ENCODE measurements at places on chromosomes 12 and 14. TPM values are rescaled to one million over a fixed set of nuclear protein-coding genes. Genes with fewer than 3 reads are reported as not detected.

GRCh38 chr12:11624116-11624515 is 25.4 kb upstream of the ETV6 start:
- H3K4me1 ChIP-seq = no peaks in the 10 kb centered on the region
- H3K27ac ChIP-seq = no peak overlapping the region
- H3K36me3 ChIP-seq = no peaks in the 10 kb centered on the region
- H3K4me3 ChIP-seq = no peak overlapping the region
- no peak for DNase-seq
- no peaks in the 10 kb centered on the region for H3K27me3 ChIP-seq

DNA sequence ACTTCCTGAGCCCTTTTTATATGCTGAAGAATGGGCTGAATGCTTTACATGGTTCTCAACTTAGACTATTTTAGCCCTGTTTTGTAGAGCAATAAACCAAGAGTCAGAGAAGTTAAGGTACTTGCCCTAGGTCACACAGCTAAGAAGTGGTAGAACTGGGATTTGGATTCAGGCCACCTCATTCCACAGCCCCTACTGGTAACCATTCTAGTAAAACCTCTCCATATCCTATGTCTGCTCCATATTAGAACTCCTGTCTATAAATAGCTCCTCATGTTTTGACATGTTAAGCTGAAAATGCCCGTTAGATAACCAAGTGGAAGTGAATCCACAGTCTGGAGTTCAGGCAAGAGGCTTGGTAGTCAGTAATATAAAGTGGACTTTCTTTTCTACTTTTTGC is 111.6 kb downstream of the HECTD4 start:
- H3K27ac ChIP-seq = no peak overlapping the region
- no peaks in the 10 kb centered on the region for H3K4me1 ChIP-seq
- DNase-seq = no peak

GRCh38 chr14:36512585-36513003 is 7.4 kb downstream of the NKX2-1 start:
- no peaks in the 10 kb centered on the region for H3K4me1 ChIP-seq
- H3K4me3 ChIP-seq = no peak overlapping the region
- DNase-seq = no peak

DNA sequence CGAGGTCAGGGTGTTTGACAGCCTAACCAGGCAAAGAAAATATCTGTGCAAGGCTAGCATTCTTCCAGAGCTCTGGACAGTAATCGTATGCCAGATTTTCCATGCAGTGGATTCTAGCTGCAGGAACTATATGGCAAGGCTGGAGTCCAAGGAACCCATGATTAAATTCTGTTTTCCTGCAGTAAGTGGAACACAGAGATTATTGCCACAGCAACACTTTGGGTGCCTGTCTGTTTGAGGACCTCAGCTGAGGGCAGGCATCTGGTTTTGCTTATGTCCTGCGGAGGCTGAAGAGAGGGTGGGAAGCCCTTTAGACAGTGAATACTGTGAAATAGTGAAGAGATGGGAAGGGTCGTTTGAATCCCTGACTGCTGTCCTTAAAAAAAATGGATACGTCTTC is 104.4 kb downstream of the DAD1 start:
- peaks cover 32% of the 10 kb centered on the region for H3K27me3 ChIP-seq
- no peaks in the 10 kb centered on the region for H3K36me3 ChIP-seq
- H3K4me1 ChIP-seq = no peaks in the 10 kb centered on the region

DNA sequence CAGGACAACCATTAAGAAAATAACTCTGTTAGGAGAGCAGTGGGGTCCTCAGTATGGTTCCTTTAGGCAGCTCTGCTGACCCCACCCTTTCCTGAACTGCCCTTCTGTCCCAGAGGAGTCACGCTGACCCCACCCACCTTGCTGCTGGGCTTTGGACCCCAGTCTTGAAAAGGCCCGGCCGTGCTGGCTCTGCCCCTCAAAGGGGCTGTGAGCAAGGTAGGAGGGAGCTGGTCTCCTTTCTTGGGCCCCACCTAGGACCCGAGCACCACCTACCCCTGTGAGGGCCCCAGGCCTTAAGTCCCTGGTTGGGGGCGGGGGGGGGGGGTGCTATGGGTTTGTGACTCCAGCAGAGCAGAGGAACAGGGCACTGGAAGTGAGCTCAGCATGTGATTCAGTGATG is 171.1 kb downstream of the MON2 start:
- DNase-seq = no peak
- H3K4me1 ChIP-seq = peaks cover 5% of the 10 kb centered on the region
- no peaks in the 10 kb centered on the region for H3K36me3 ChIP-seq
- H3K27ac ChIP-seq = no peak overlapping the region

DNA sequence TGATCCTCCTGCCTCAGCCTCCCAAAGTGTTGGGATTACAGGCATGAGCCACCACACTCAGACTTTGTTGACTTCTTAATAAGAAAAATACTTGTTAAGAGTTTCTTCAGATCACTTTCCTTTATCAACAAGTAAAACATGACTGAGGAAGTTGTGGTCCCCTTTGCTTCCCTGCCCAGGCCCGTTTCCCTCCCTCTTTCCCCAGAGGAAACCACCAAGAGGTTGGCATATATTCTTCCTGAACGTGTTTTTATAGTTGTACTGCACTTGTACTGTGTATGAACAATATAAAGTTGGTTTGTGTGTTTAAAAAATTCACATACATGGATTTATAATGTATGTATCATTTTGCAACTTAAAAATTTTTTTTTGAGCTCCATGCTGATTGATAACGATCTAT is 28.4 kb downstream of the PTPN11 start:
- H3K4me3 ChIP-seq = no peak overlapping the region
- H3K27ac ChIP-seq = no peak overlapping the region
- no peaks in the 10 kb centered on the region for H3K27me3 ChIP-seq
- peaks cover 5% of the 10 kb centered on the region for H3K36me3 ChIP-seq

- H3K4me1 ChIP-seq = peaks cover 14% of the 10 kb centered on the region
- DNase-seq = peak; percentile 92
- H3K4me3 ChIP-seq = peak within 1 kb of the TSS; percentile 67
- H3K27me3 ChIP-seq = no peaks in the 10 kb centered on the region
- H3K36me3 ChIP-seq = no peaks in the 10 kb centered on the region
These were observed at the start of gene BICD1 for GRCh38 chr12:32106517-32107358. BICD1 (plus strand) TSS chr12:32106847; CDS start chr12:32107332, 485 bp downstream.

DNA sequence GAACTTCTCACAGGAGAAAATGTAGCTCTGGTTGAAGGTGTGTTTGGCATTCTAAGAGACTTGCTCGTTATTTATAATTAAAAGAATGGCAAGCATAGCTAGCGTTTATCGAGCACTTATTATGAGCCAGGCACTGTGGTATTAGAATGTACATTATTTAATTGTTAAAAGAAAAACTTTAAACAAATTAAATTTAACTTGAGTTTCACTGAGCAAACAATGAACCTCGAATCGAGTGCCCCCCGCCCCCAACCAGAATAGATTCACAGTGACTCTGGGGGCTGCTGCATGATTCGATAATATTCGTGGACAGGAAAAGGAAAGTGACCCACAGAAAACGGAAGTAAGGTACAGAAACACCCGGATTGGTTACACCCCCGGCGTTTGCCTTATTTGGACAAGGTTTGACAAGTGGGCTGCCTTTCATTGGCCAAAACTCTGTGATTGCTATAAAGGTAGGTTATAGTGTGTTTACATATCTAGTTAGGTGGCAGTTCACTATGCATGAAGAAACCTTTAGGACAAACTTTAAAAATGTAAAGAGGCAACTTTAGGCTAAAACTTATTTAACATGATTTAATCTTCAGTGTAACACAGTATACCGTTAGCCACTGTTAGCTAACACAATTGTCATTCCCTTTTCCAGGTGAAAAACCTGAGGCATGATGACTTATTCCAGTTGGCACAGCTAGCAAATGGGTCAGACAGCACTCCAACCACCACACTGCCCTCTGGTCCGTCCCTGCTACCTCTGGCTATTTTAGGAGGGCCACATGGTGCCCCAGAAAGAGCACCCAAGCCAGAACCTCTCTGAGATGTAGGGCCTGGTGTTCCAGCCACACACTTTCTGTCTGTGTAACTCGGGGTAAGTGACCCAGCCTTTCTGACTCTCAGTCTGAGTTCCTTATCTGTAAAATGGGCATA is 7.1 kb downstream of the SCNN1A start:
- no peak for DNase-seq
- no peak overlapping the region for H3K4me3 ChIP-seq
- H3K4me1 ChIP-seq = peaks cover 39% of the 10 kb centered on the region
- H3K27ac ChIP-seq = no peak overlapping the region
- H3K36me3 ChIP-seq = no peaks in the 10 kb centered on the region
- no peaks in the 10 kb centered on the region for H3K27me3 ChIP-seq

DNA sequence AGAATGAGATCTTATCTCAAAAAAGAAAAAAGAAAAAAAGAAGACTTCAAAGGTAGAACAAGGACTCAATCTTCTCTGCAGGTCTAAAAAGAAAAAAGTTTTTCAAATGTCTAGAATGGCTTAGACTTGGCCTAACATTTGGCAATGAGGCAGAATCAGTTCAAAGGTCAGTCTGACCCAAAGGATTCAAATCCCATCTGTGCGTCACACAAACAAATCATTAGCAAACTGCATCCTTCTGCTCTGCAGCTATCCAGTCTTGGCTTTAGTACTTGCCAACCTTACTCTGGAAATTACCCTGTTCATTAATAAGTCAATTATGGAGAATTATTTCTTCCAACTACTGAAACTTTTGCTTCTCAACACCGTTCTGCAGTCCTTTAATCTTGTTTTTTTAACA is 3.1 kb downstream of the YAF2 start:
- no peak overlapping the region for H3K4me3 ChIP-seq
- no peaks in the 10 kb centered on the region for H3K36me3 ChIP-seq
- no peak for DNase-seq
- H3K27ac ChIP-seq = no peak overlapping the region
- H3K4me1 ChIP-seq = peaks cover 13% of the 10 kb centered on the region
- no peaks in the 10 kb centered on the region for H3K27me3 ChIP-seq

GRCh38 chr12:88433997-88434703 is 146.1 kb downstream of the KITLG start:
- H3K4me3 ChIP-seq = no peak overlapping the region
- peaks cover 4% of the 10 kb centered on the region for H3K4me1 ChIP-seq
- H3K36me3 ChIP-seq = no peaks in the 10 kb centered on the region

DNA sequence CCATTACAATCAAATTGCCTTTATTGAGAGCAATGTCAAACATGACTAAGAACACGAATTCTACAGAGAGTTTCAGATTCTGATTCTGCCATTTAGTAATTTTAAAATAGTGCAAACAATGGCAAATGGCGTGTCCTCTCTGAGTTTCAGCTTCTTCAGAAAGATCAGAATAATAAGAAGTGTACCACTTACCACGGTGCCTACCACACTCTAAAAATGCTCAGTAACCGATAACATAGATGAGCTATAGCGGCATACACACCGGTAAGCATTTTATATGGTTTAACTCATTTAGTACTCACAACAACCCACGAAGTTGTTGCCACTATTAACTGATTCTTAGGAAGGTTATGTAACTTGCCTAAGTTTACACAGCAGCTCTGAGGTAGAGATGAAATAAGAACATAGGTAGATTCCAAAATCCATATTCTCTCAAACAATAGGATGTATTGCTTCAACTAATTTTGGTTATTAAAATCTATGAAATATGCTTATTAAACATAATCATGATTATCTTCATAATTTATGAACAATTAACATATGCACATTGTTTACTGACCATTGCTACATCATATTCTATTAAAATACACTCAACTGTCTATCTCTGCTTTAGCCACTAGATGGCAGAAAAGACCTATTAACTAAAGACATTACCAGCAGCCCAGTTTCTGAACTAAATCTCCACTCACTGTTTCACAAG is 38.3 kb downstream of the SLC6A15 start:
- no peaks in the 10 kb centered on the region for H3K27me3 ChIP-seq
- no peak overlapping the region for H3K27ac ChIP-seq
- no peak overlapping the region for H3K4me3 ChIP-seq
- peak; percentile 55 for DNase-seq

DNA sequence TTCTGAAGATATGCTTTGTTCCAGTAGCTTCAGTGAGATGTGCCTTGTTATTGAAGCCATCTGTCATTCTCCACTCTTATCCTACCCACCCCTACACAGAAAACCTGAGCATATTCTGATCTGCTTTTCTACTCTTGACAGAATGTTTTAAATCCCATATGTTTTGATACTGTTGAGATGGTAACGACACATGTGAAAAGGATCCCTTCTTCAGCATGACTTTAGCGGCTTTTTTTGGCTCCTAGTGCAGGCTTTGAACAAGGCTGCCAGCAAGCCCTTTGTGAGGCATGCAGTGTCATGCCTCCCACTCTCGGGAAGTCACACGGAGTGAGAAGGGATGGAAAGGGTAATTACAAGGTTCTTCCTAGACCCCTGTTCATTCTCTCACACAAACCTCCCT is 228.8 kb upstream of the RGS6 start:
- DNase-seq = no peak
- no peaks in the 10 kb centered on the region for H3K27me3 ChIP-seq
- peaks cover 6% of the 10 kb centered on the region for H3K4me1 ChIP-seq

DNA sequence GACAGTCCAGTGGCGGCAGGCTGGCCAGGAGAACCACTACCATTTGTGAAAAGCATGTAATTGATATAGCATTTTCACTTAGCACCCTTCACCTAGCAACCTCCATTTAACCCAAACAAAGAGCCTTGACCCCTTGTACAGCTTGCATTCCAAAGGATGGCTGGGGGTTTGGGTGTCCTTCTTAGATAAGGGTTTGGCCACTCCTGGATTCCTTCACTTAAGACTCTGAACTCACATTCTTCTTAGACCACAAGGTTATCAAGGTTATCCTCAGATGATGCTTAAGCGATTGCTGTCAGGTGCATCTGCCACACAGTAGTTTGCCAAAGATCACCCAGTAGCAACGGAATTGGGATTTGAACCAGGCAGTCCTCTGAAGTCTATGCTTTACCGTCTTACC is 102.8 kb downstream of the ZNF664 start:
- no peak overlapping the region for H3K27ac ChIP-seq
- H3K4me3 ChIP-seq = no peak overlapping the region
- no peaks in the 10 kb centered on the region for H3K27me3 ChIP-seq
- H3K4me1 ChIP-seq = peaks cover 10% of the 10 kb centered on the region
- no peak for DNase-seq
- H3K36me3 ChIP-seq = no peaks in the 10 kb centered on the region

- no peak for DNase-seq
- no peaks in the 10 kb centered on the region for H3K36me3 ChIP-seq
- H3K4me3 ChIP-seq = no peak overlapping the region
- H3K27ac ChIP-seq = no peak overlapping the region
- H3K27me3 ChIP-seq = peaks cover 3% of the 10 kb centered on the region
- H3K4me1 ChIP-seq = no peaks in the 10 kb centered on the region
These were observed 171.7 kb downstream of the MYRFL start for GRCh38 chr12:69996722-69997121.

NFE2 gene
- not detected for total RNA-seq

KRT4 gene
- not detected for total RNA-seq

CPNE8 gene
- 12.5 TPM for total RNA-seq

WIF1 gene
- not detected for total RNA-seq
